NCI-H226 (cell line): ENCODE measurements at places on chromosomes 2 and 18.

DNA sequence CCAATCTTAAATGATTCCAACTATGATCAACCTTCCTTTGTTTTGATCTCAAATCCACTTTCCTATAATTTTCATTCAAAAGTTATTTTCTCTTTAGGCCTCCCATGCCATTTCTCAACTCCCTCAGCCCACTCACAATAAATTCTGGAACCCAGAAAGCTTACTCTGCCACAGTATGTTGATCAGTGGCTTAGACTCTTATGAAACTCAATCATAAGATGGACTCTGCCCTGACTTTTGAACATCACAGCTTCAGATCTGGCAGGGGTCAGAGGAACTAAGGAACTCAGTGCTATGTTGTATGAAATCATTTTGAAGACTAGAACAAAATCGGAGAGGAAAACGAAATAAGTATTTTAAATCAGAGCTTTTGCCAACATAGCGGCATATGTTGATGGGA is 59.8 kb upstream of the LGALSL start:
- no peak for DNase-seq

DNA sequence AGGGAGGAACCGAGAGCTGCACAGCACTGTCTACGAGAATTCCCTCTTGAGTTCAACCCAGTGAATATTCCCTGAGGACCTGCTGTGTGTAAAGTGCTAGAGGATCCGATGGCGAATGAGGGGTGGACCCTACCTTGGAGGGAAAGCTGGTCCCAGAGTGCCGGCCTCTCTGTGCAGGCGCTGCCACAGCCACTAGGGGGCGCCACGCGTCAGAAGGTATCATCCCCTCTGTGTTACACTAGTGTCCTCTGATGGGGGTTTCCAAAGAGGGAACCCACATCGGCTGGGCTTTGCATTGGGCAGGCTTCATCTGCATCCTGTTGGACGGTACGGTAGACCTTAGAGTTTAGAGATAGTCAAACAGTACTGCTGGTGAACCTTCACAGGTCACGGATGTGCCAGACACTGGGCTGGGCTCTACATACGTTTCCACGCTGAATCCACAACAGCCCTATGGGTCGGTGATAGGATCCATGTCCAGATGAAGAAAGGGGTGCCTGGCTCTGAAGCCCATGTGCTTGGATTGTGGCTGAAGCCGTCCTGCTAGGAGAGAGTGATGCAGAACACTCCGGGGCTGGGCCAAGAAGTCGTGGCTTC is 39.0 kb downstream of the COA5 start:
- DNase-seq, result no peak

- peak; percentile 10 for DNase-seq
These were observed 6.0 kb upstream of the INPP5D start for GRCh38 chr2:233053928-233054784.

GRCh38 chr2:189179570-189179950 is at the start of gene COL5A2:
Gene COL5A2 (minus strand): TSS chr2:189179761. CDS start chr2:189179604, 157 bp downstream.
- DNase-seq, result no peak

DNA sequence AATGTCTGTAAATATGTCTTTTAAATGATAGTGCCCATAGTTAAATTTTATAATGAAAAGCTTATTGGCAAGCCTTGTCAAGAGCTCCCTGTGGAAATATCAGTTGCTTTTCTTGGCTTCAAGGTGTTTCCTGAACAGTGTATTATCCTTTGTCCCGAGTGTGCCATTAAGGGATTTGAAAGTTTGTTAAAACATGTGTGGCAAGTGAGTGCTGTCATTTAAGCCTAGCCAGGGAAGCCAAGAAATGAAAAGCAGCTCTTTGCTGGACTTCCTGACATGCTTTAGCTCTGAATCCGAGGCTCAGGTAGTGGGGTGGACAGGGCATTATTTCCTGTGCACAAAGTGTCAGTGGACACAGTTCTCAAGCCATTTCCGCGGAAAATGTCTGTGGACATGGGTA is 111.5 kb downstream of the DIS3L2 start:
- no peak for DNase-seq

DNA sequence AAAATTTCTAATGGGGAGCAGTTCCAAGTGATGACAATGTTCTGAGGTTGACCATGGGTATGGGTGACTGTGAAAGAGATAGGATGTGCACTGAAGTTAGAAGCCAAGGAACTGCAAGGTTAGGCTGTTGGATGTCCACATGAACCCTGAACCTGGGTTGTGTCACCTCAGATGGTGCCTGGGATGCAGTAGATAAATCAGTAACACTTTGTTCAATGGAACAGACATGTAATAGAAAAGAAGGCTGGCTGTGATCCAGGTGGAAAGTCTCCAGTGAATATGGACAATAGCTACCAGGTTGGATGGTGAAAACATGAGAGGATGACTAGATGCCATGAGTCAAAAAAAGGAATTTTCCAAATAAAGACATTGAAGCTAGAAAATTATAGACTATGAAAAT is 131.4 kb downstream of the TRABD2A start:
- no peak for DNase-seq

DNA sequence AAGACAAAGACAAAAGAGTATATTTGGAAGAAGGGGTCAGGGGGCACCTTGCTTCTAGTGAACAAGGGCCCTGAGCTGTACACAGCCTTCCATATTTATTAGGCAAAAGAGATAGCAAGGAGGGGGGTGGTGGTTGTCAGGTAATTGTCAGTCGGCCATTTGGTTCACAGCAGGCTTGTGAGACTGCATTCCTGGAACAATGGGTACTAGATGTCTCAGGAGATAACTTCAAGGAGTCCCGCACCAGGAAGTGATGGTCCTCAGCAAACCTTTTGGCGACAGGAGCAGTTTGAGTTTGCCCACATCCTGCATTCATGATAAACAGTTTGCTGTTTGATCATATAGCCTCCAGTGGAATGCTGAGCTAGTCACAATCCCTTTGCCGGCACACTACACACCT is 376.4 kb upstream of the RAB12 start:
- no peak for DNase-seq

DNA sequence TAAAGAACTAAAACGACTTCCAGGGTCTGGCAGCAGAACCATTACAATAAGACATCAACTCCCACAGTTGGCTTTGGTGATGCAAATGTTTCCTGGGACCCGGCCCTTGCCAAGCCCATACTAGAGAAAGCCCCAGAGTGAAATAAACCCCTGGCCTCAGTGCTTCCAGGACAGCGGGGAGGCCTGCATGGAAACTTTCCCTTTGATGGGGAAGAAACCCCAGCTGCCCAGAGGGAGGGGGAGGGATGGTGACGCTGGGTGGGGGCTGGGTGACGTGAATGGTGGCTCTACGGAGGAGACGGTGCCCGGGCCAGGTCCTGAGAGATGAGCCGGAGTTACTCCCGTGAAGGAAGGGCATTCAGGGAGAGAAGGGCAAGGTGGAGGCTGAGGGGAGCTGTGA is 27.5 kb downstream of the INHBB start:
- DNase-seq, result no peak

DNA sequence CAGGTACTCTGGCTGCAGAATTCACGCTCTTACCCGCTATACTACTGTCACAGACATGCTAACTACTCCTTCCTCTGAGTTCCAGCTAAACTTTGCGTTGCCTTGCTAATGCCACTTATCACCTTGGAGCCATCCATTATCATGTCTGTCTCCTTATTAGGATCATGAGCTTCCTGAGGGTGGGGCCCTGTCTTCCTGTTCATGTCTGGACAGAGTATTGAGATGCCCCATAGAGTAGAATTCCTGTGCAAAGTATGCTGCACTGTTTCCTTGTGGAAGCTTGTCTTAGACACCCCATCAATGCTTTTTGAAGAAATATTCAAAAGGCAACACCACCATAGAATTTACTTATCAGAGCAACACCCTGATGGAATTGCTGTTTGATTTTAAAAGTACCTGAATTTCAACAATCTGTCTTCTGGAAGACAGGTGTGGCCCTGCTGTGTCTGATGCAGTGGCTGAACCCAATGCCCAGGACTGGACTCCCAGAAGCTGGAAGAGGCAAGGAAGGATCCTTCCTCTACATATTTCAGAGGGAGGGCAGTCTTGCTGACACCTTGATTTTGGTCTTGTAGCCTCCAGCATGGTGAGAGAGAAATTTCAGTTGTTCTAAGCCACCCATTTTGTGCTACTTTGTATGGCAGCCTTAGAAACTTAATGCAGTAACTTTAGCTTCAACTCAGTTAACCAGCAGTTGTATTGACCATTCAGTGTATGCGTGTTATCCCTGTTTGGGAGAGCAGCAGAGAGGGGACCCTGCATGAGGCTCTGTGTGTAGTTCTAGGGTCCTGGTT is 5.6 kb downstream of the LAMA3 start:
- DNase-seq, result no peak

DNA sequence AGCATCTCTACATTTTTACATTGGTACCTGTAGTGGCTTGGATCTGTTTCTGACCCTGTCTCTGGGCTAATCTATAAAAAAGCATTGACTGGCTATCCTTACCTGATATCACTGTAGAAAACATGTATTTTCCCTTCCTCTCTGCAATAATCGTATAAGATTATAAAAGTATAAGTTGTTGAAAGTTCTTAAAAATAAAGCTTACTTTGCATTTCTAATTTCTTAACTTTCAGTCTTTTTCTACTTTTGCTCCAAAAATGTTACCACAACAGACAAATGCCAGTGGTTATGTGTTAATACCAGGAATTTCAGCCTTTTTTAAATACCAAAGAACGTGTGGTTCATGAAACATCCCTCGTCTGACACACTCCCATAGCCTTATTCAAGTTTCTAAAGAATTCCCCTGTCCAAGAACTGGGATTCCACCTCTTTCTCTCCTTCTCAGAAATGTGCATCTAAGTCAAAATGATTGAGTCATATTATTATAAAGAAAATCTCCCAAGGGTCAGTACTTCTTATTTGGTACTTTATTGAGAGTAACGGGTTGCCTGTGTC is 28.5 kb upstream of the ACKR3 start:
- DNase-seq, result no peak

- DNase-seq, result peak; percentile 5
These were observed 268.4 kb upstream of the CDH19 start for GRCh38 chr18:66872277-66872676.

DNA sequence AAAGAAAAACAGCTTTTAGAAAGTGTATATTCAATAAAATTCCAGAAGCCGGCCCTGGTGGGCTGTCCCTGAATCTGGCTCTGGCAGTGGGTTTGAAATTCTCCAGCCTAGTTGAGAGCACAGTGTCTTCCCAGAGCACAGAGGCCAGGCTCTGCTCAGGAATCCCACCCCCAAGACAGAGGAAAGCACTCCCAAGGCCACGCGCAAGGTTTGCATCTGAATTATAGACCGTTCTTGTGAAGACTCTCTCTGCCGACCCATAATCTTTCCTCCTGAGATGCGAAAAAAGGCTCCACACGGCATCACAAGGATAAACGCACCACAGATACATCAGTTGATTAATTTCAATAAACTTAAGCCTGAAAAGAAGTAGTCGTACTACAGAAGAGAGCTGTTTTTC is 342.2 kb downstream of the CMPK2 start:
- no peak for DNase-seq

GRCh38 chr2:98379311-98380202 is 33.3 kb downstream of the CNGA3 start:
- DNase-seq, result no peak

DNA sequence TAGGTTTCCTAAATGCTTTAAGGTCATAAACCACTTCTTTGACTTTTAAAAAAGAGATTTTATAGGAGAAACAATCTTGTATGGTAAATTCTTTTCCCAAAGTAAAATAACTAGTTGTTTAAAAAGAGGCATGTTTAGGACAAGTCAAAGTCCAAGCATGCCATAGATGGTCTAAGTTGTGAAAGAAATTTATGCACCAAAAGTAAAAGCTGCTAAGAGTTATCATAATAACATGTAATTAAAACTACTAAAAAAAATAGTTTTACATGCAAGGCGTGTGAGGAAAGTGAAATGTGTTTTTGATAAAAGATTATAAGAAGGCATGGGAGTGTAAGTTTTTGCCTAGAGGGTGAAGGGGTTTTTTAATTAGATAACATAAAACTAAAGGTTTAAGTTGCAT is 22.5 kb downstream of the FAM210A start:
- DNase-seq, result peak; percentile 27

- DNase-seq, result no peak
These were observed 2.5 kb downstream of the PID1 start for GRCh38 chr2:229268626-229269025.

DNA sequence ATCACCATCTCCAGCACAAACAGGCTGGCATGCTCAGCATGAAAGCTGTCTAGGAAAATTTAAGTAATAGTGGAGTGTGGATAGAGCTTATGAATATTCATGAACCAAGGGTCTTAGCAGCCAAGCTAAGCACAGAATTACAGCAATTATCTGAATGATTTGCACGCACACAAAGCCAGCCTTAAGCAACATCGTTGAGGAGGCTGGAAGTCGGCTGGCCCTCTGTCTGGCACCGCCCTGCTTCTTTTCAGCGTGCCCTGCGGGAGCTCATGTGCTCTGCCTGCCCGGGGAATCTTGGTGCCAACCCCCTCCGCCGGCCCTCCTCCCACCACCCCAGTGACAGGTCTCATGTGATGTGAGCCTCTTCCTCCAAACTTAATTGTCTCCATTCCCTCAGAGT is 540.1 kb downstream of the CMPK2 start:
- no peak for DNase-seq

GRCh38 chr18:5424903-5425664 is 118.7 kb downstream of the EPB41L3 start:
- DNase-seq, result peak; percentile 9

- DNase-seq, result no peak
These were observed 4.2 kb downstream of the IRS1 start for GRCh38 chr2:226795281-226796011.

DNA sequence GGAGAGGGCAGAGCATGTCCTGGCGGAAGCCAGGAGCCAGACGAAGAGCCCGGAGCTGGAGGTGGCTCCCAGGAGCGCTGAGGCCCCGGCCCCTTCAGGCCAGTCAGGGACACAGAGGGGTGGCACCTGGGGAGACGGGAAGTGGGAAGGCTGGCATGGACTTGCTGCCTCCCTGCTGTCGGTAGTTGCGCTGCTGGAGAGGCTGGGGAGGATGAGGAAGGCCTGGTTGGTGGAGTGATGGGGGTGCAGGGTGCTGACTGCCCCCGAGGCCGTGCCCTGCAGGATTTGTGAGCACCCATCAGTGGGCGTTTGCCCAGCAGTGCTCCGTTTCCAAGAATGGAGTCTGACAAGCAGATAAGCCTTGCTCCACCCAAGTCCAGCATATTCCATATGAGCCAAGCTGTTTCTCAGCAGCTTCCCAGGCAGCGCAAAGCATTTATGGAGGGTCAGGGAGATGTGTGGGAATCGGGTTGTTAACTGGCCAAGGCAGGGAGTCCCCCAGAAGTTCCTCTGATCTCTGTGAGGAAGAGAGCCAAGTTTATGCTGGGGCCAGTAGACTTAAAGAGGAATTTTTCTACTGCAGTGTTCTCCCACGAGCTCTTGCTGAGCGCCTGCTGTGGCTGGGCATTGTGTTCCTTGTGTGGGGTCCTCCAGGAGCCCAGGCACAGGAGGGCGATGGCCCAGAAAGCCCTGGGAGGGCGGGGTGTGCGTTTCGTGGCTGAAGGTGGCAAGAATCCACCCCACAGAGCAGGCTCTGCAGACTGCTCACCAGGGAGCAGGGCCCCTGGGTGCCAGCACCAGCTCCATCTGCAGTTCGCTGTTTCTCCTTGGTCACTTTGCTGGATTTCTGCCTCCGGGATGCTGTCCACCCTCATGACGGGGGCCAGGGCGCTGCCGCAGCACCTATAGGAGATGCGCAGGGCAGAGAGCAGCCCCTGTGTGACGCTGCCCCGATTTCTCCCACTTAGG is 250.2 kb downstream of the ALPK2 start:
- no peak for DNase-seq
